ENCODE measurements at places on chromosomes 12 and 14.

GRCh38 chr14:47988175-47988574 lies 312.8 kb upstream of the MDGA2 start:
- no peak for DNase-seq

DNA sequence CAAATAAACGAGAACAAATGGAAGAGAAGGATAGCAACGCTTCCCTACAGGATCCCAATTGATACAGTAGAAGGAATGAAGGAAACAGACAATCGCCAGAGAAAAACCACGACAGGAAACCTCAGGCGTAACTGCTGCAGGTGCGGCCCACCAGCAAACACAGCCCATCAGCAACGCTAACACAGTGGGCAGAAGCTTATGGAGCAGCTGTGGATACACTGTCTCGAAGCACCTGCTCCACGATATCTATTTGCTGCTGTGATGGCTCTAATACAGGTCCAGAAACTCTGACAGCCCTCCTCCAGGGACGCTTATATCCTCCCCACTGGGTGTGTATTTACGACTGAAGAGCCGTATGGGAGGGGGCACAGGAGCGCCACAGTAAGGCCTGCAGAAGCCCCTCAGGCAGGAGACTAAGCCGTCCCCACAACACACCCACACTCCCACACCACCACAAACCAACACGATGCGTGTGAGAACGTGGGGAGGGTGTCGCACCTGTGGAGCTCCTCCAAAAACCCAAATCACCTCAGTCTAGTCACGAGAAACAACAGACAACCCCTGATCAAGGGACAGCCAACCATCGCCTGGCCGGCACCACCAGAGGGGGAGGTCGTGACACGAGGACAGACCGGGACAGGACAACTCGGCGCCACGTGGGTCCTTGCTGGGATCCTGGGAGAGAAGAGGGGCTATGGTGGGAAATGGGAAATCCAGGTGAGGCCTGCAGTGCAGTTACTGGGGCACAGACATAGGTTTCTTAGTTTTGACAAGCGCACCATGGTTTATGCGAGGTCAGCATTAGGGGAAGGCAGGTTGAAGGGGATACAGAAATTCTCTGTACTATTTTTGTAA lies 24.0 kb downstream of the POLE start:
- DNase-seq, result no peak

DNA sequence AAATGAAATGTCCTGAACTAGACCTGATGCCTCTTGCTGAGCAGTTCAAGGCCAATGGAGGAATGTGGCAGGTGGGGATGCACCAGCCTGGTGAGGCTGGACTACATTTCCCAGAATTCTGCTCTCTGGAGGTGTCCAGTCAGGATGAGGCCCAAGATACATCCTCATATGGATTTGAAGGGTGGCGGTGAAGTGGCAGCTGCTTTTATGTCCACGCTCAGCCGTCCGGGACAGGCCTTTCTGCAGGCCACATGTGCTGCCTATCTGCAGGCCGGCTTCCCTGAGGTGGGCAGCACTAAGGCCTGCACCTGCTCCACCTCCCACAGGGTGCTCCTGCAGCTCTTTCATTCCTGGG lies 230.2 kb downstream of the BCL11B start:
- no peak for DNase-seq

DNA sequence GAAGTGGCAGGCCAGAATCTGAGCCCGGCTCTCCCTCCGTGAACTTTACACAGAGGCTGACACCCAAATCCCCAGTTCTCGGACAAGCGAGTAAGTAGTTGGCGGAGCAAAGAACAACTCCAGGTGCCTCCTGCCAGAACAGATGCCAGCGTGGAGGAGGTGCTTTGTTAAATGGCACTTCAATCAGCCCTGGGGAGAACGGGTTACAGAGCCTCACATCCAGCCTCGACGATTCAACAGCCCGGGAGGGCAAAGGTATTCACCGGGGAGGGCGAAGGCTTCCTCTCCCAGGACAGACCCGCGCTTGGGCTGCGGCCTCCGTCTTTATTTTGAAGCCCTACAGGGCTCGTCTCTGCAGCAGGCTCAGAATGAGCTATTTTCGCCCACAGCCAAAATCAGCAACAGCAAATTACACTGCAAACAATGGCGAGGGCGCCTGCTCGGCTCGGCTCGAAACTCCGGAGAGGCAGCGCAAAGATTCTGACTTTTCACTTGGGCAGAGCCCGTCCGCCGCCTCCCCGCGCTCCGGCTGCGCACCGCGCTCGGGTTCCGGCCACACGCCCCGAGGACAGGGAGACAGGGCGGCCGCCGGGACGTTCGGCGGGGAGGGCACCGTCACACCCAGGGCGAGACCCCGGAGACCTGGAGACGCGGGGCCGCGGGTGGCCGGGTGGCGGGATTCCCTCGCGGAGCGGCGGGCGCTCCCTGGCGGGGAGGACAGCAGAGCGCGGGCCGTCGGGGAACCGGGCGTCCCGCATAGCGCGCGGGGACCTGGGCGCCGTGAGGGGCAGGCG lies 811 bp downstream of the TMCC3 start:
- no peak for DNase-seq

- DNase-seq, result no peak
These were observed 4.3 kb upstream of the NKX2-1 start for GRCh38 chr14:36524220-36524837.

- DNase-seq, result no peak
These were observed 37.0 kb downstream of the BLTP3B start for GRCh38 chr12:100105661-100106060.

- DNase-seq, result no peak
These were observed 84.1 kb upstream of the GNG2 start for GRCh38 chr14:51776102-51776894.

- DNase-seq, result no peak
These were observed 68.8 kb upstream of the RTL1 start for GRCh38 chr14:100972118-100972897.

DNA sequence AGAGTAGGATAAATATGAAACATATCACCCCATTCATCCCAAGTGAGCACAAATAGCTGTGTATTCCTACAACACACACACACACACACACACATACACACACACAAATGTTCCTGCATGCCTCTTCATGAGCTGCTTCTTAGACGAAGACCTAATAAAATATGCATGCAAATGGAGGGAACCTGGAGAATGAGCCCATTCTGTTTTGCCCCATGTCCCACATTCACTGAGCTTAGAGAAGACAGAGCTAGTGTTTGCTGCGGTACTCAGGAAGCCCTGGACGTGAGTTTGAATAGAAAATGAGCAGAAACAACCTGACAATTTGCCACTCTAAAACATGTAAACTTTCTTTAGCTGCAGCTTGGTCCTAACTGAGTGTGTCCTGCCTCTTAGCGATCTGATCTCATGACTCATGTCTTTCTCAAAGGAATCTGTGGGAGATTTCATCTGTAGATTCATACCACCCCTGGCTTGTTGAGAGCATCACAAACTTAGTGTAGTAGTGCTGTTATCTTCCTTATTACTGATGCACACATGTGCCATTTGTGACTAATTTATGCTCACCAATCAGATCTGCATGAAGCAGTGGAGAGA lies 86.8 kb downstream of the ITPR2 start:
- no peak for DNase-seq
